ENCODE measurements at places on chromosomes 16 and 17.
A peak's percentile ranks its signal among the peaks of the same experiment; 100 is the strongest.

GRCh38 chr16:54200161-54200534 lies 86.4 kb downstream of the IRX3 start:
- DNase-seq: no peak

- DNase-seq: no peak
Observed at GRCh38 chr16:86072328-86073102, 173.6 kb downstream of the IRF8 start.

GRCh38 chr16:27689711-27690110 lies 139.8 kb downstream of the KATNIP start:
- no peak for DNase-seq

DNA sequence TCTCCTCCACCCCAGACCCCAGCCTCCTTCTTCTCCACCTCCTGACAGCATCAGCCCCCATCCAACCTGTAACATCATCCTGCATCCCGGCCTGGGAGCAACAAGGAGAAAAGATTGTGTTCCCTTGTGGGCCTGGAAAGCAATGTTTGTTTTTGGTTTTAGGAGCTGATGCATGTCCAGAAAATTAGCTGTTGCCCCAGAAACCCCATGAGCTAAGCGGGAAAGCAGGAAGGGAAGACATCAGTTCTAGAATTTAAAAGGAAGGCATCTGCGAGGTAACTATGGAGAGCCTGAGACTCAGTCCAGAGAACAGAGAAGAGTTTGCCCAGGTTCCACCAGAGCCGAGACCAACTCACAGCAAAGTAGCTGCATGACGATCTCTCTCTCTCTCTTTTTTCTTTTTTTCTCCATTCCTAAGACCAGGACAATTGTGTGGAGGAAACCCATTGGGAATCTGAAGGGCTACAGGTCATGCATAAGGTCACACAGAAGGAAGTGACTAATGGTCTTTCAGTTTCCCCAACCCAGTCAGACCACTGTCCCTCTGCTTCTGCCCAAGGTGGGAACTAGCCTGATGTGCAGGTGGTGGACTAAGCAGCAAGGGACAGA lies 124.4 kb downstream of the SLC39A11 start:
- no peak for DNase-seq

DNA sequence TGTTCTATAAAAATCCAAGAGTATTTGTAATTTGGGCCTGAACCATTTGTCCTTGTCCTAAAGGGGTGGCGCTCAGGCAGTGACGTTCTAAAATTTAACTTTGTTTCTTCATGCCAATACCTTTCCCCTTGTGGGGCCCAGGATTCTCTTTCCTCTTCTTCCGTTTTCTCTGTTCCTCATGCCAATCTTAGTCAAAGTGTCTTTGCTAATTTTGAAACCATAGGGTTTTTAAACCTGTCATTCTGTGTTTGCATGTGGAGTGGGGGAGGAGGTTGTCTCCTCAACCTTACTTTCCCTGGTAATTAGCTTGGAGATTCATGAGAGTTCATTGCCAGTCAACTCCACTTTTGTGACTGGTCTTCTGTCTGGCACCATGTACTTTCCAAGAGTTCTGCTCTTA lies 337.1 kb downstream of the MAF start:
- no peak for DNase-seq

DNA sequence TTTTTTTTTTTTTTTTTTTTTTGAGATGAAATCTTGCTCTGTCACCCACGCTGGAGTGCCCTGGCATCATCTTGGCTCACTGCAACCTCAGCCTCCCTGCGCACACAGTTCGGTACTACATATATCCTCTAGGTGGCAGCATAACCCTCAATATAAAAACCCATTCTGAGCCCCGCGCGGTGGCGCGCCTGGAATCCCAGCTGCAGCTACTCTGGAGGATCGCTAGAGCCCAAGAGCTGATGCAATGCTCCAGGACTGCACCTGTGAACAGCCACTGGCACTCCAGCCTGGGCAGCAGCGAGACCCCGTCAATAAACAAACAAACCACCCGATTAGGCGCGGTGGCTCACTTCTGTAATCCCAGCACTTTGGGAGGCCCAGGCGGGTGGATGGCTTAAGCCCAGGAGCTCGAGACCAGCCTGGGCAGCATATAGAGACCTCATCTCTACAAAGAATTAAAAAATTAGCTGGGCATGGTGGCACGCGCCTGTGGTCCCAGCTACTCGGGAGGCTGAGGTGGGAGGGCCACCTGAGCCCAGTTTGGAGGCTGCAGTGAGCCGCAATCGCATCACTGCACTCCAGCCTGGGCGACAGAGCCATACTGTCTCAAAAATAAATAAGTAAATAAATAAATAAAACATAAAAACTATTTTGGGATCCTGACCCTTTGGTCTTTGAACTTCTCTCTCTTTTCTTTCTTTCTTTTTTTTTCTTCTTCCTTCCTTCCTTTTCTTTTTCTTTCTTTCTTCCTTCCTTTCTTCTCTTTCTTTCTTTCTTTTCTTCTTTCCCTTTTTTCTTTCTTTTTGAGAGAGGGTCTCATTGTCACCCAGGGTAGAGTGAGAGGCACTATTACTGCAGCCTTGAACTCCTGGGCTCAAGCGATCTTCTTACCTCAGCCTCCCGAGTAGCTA lies 15.4 kb upstream of the AKAP10 start:
- DNase-seq: peak; percentile 81

- DNase-seq: peak; percentile 41
Observed at GRCh38 chr17:75011401-75012095, 922 bp upstream of the MRPL58 start.

DNA sequence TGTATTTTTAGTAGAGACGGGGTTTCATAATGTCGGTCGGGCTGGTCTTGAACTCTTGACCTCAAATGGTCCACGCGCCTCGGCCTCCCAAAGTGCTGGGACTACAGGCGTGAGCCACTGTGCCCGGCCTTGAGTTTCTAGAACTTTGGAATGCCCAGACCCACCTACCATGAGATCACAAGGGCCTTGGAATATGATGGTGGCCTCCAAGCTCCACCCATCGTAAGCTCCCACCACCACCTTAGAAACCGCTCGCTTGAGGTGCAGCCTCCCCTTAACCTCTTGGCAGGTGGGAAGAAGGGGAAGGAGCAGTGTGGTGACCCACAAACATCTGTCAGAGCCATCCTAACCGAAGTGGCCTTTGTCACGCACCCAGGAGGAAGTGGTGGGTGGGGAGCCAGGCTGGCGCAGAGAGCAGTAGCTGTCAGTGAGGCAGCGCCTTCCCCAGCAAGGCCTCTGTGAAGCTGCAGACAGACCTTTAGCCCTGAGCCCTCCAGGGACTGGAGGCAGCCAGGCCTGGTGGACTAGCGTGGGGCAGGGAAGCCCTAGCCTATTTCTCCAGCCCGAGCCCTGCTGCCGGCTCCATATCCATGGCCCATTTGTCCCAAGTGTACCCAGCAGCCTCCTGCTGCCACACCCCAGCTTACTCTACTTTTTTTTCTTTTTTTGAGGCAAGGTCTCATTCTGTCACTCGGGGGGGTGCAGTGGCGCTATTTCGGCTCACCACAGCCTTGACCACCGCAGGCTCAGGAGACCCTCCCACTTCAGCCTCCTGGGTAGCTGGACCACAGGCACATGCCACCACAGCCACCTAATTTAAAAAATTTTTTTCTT lies 13.1 kb upstream of the SEPHS2 start:
- no peak for DNase-seq

DNA sequence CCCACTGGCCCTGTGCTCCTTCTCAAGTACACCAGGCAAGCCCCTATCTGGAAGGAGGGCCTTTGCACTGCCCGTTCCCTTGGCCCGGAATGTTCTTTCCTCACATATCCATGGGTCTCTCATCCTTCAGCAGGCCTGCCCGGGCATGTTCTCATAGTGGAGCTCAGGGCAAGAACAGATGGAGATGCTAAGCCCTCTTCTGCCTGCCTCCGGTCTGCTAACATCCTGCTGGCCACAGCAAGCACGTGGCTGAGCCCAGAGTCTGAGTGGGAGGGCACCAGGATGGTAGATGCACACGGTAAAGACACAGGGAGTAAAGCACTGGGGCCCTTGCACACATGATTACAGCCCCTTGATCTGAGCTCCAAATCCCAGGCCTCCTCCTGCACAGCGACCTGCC lies 19.8 kb upstream of the ANKRD40CL start:
- DNase-seq: no peak

- no peak for DNase-seq
Observed at GRCh38 chr17:19672009-19672750, 23.6 kb downstream of the ALDH3A2 start.

DNA sequence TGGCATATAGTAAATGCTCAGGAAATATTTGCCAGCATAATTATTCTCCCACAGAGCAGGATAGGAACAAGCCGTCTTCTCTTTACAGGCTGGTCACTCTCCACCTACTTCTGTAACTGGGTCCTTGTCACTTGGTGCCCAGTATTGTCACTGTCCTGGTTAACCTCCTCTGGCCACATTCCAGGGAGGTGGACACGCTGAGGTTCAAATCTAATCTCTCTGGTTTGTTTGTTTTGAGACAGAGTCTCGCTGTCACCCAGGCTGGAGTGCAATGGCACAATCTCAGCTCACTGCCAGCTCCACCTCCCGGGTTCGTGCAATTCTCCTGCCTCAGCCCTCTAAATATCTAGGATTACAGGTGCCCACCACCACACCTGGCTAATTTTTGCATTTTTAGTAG lies 15.6 kb downstream of the SBK1 start:
- no peak for DNase-seq

GRCh38 chr16:26019381-26020242 lies 327.9 kb downstream of the HS3ST4 start:
- DNase-seq: no peak

- DNase-seq: no peak
Observed at GRCh38 chr17:38663964-38664644, 10.7 kb downstream of the EPOP start.

GRCh38 chr17:76446449-76447231 lies 6.3 kb downstream of the UBE2O start:
- DNase-seq: no peak

DNA sequence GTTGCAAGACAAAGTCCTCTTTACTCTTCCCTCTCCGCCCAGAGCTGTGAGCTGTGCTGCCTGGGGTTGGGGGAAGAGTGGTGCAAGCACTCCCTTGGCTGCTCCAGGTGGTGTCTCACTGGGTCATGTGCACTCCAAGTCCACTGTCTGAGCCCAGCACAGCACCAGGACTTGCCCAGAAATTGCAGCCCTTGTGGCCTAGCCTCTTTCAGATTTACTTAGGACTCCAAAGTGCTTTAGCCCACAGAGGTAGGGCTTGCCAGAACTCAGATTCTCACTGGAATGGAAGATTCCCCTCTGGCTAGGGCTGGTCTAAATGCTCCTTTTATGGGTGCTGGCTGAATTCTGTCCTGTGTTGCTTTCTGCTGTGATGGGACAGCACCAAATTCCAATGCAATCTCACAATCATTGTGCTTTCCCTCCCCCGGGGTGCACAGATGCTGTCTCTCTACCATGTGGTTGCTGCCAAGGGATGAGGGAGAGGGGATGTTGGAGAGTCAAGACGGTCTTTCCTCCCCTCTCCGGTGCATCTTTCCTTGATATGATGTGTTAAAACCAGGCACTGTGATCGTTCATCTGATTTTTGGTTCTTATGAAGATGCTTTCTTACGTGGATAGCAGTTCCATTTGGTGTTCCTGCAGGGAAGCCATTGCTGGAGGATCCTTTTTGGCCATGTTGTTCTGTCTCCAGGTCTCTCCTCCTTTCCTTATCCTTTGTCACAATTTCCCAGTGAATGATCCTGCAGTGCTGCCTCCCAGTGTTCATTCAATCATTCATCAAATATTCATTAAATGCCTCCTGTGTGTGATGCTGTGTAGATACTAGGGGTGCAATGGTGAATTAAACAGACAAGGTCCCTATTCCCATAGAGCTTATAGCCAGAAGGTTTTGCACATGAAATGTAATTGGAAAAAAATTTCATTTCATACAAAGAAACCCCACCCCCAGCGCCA lies 216.3 kb downstream of the SPECC1 start:
- no peak for DNase-seq

DNA sequence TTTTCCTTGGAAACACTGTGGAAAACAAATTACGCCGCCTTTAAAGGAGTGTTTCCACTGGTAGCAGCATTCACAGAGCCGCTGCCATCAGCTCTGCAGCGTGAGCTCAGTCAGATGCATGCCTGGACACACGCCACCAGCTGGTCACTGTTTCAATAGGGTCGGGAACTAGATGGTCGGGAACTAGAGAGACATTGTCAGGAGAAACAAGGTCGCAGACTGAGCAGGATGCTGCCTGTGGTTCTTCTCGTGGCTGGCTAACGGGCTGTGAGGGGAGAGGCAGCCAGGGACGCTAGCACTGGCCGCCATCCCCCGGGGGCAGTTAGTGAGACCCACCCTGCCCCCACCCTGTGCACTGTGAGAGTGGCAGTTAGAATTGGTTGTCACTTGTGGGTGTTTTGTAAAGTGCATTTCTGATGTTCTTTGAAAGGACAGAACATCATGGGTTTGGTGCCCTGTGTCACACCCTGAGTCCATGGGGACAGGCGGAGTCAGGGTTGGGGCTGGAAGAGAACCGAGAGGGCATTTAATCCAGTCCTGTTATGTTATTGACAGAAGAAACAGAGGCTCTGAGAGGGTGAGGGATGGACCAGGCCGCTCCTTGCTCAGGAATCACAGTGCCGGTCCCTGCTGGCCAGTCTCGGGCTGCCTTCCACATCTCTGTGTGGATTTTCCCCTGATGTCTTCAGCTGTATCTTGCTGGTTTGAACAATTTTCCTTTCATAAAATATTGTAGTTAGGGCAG lies 86.3 kb downstream of the SPECC1 start:
- no peak for DNase-seq

- DNase-seq: peak; percentile 48
Observed at GRCh38 chr17:75927286-75927922, 13.4 kb downstream of the FBF1 start.

- DNase-seq: no peak
Observed at GRCh38 chr16:70254965-70255286, 3.2 kb upstream of the EXOSC6 start.

GRCh38 chr16:68331879-68332410 lies 21.1 kb downstream of the PRMT7 start:
- no peak for DNase-seq

DNA sequence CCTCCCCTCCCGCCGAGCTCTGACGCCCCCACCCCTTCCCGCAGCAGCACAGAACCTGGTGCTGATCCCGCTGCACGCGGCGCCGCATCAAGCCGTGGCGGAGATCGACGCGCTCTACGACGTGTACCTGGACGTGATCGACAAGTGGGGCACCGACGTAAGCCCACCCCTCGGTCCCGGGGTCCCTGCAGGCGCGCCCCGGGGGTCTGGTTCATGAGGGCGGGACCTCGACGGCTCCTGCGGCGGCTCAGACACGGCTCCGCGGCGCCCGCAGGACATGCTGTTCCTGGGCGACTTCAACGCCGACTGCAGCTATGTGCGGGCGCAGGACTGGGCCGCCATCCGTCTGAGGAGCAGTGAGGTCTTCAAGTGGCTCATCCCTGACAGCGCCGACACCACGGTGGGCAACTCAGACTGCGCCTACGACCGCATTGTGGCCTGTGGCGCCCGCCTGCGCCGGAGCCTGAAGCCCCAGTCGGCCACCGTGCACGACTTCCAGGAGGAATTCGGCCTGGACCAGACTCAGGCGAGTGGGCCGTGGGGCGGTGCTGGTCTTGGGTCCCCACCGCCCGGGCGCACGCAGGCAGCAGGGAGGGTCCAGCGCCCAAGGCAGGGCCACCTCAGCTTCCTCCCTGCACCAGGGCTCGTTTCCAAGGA lies 1.4 kb downstream of the DNASE1L2 start:
- DNase-seq: no peak

- no peak for DNase-seq
Observed at GRCh38 chr16:69465083-69465721, 40.8 kb downstream of the CYB5B start.

GRCh38 chr16:70594569-70594968 lies 51.8 kb upstream of the IL34 start:
- DNase-seq: no peak

GRCh38 chr16:53770641-53771040 lies 66.7 kb downstream of the FTO start:
- DNase-seq: no peak

- no peak for DNase-seq
Observed at GRCh38 chr17:64707050-64707591, 45.0 kb upstream of the SMURF2 start.

Measured in COR-L47 (cell line).